Posterior cingulate gyrus (tissue), 11 donors: ENCODE measurements at places on chromosomes 4 and X.

DNA sequence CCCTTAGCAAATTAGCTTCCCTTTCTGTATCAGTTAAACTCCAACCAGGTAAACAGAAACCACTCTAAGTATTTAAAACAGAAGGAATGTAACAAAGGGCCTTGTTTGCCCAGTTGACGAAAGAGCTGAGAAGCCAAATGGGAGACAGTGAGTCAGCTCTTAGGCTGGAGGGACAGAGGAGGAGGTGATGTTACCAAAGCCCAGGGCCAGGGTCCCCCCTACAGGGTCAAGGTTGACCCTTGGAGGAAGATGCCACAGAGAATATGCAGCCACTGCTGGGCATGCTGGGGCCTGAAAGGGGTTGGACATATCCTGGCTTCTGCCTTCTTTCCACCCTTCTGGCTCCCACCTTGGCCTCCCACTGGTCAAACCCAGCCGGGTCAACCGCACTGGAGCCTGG is 38.3 kb upstream of the LGI2 start:
- no peak for DNase-seq

- DNase-seq = peak; percentile 9
These were observed 559 bp downstream of the SLC9A7 start for GRCh38 chrX:46758163-46758955.

DNA sequence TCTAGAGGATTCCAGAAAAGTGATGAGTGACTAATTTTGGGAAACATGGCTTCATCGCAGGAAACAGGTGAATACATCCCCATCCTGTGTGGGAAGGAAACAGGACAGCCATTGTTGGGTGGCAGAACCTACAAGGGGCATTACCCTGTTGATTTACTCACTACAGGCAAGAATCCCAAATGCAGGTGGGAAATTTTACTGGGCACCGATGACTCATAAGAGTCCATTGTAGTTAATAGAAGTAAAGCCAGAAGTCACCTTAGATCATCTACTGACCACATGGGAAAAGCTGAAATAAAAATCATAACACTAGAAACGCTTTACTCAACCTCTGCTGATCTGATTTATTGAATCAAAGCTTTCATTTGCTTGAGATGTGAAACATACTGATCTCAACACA is 136.4 kb downstream of the TRIML1 start:
- DNase-seq = no peak

GRCh38 chr4:26206339-26206738 is 114.5 kb upstream of the RBPJ start:
- no peak for DNase-seq

GRCh38 chr4:167233685-167234315 is 494 bp downstream of the SPOCK3 start:
- DNase-seq = peak; percentile 45

- no peak for DNase-seq
These were observed 123.0 kb downstream of the AREG start for GRCh38 chr4:74567981-74568380.

DNA sequence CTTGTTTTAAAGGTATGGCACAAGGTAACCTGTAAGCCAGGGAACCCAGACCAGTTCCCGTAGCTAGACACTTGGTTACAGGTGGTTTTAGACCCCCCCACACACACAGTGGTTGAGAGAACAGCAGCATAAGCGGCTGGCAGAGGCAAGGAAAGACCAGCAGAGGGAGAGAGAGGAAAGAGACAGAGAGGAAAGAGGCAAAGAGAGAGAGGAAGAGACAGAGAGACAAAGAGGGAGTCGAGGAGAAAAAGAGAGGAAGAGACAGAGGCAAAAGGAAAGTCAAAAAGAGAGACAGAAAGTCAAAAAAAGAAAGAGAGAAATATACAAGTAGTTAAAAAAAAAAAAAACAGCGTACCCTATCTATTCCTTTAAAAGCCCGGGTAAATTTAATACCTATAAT is 19.5 kb upstream of the PCSK1N start:
- no peak for DNase-seq

GRCh38 chr4:16496501-16496900 is 270.2 kb upstream of the TAPT1 start:
- DNase-seq = peak; percentile 23

GRCh38 chrX:1564750-1565683 is 26.4 kb upstream of the AKAP17A start:
- no peak for DNase-seq
